ENCODE measurements at places on chromosomes 16 and 17. TPM values are rescaled to one million over a fixed set of nuclear protein-coding genes. Genes with fewer than 3 reads are reported as not detected.
A peak's percentile ranks its signal among the peaks of the same experiment; 100 is the strongest.

- DNase-seq, result no peak
Observed at GRCh38 chr17:58153046-58153445, 4.9 kb downstream of the OR4D1 start.

DNA sequence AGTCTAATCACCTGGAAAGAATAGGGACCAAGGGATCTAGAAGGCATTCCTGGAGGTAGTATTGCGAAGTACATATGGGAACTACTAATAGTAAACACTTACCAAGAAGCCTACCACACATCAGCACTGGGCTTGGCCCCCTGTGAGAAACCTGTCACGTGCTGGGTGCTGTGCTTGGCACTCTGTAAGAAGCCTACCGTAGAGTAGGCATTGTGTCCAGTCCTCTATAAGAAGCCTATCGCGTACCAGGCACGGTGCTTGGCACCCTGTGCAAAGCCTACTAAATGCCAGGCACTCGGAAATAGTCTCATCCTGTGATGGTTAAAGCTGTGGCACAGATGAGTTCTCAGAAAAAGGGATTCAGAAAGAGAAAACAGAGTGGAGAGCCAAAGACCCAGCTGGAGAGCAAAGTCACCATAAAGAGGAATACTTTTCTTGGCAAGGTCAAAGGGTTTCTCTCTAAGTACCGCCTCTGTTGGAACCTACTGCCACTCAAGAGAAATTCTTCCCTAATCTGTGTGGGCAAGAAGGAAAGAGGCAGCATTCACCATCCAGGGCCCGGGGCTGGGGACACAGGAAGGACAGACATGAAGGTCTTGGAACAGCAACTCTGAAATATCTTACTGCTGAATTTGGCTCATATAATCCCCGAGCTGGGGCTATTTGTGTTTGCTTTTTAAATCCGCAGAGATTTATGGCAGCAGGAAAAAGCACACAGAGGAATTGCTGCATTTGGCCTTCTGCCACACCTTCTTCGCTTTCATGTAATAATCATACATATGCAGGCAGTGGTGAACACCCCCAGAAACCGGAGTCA lies 81.8 kb downstream of the VAT1L start:
- no peak for DNase-seq

DNA sequence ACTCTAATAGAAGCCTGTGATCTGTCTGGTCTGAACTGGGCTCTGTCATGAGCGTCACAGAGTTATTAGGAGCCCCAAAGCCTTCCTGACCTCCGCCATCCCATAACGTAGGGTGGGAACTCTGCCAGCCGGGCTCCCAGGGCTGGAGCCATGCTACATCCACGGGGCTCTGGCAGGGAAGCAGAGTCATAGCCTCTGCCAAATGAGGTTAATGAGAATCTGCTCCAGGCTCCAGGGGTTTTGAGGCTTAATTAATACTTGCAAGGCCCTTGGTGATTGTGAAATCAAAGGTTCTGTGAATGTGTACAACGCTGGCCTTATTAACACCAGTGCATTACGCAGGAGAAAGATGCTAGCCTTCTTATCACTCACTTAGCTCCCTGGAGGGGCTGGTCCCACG lies 42.4 kb upstream of the ZFP90 start:
- DNase-seq, result no peak

GRCh38 chr17:34299956-34300577 lies 14.5 kb downstream of the CCL11 start:
- no peak for DNase-seq

- no peak for DNase-seq
Observed at GRCh38 chr16:72085002-72085401, 8.4 kb downstream of the TXNL4B start.

- DNase-seq, result no peak
Observed at GRCh38 chr16:65196420-65197075, 74.7 kb upstream of the CDH11 start.

GRCh38 chr16:73956587-73957494 lies 339.8 kb upstream of the PSMD7 start:
- DNase-seq, result peak; percentile 83

DNA sequence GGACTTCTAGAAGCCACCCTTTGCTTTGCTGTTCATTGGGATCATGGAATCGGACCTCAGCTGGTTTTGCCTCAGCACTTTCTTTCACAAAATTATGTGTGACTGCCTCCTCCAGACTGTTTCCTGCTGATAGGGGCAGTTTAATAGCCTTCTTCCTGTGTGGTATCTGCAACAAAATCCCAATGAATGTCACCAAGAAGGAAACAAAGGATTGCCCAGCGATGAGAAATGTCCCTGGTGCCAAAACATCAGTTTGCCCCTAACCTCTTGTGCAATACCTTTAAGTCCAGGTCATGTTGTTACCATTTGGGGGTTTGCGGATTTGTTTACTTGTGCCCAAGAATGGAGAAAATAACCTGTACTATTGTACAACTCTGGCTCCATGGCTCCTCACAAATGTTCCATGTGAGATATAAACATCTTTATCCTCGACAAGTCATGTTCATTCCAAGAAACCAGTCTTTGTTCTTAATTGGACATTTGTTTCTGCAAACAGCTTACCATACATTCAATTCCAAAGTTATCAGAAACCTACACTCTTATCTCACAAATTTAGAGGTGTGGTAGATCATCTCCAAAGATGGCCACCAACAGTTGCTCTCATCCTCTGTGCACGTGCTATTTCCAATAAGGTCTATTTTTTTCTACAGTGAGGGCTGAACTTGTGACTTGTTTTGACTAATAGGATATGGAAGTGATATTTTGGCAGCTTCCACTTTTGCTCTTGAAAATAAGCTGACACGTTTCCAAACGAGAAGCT lies 14.8 kb downstream of the TAC4 start:
- DNase-seq, result no peak

DNA sequence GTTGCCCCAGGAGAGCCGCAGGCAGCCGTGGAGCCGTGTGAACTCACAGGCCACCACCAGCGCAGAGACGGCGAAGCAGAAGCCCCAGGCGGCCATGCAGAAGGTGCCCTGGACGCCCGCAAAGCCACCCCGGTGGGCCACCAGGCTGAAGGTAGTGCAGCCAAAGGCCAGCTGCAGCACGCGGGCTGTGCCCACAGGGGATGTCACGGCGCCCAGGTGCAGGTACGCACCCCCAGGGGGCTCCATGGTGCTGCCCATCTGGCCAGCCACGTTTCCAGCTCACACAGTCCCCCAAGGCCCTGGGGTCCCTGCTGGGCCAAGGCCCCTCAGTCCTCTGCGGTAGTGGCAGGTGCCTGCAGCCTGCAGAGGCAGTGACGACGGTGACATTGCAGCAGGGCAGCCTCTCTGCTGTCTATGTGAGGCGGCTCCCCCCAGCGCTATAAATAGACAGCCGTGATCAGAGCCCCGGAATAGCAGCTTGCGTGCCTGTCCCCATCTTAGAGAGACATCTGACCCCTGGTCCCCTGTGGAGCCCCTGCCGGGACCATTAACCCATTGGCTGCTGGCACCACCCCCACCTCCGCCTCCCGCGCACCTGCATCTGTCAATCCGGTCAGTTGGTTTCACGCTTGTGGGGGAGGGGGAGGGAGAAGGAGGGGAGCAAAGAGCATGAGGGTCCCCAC lies 4.5 kb upstream of the PYCR1 start:
- DNase-seq, result peak; percentile 72

GRCh38 chr17:60297760-60298401 lies 94.1 kb downstream of the USP32 start:
- DNase-seq, result no peak

GRCh38 chr17:82107341-82107860 lies 9.4 kb upstream of the FASN start:
- peak; percentile 76 for DNase-seq

- peak; percentile 48 for DNase-seq
Observed at GRCh38 chr17:82639628-82640027, 8.6 kb downstream of the WDR45B start.

DNA sequence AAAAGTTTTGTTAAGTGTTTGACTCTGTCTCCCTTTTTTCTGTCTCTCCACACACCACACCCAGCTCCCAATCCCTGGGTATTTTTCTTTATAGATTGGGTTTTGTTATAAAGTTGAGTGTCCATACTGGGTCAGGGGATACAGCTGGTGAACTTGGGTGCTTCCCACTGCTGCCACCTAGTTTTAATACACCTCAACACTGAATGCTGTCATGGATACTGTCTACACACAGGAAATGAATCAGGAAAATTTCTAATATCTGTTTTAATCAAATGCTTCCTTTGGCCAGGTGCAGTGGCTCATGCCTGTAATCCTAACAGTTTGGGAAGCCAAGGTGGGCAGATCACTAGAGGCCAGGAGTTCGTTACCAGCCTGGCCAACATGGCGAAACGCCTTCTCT lies 5.3 kb upstream of the TAOK1 start:
- no peak for DNase-seq

DNA sequence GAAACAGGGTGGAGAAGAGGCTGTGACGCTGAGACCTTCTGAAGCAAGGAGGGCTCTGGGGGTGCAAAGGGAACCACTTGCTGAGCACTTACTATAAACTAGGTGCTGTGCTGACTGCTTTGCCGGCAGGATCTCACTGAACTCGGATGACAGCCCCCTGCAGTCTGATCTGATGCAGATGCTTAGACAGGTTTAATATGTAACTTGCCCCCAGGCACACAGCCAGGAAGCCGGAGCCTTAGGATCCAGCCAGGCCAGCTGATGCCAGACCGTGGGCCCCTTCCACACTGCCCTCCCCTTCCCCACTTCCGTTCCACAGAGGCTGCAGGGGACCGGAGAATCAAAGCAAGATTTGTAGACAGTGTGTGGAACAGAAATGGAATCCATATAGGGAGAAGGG lies 23.1 kb downstream of the SPACA3 start:
- DNase-seq, result peak; percentile 39

DNA sequence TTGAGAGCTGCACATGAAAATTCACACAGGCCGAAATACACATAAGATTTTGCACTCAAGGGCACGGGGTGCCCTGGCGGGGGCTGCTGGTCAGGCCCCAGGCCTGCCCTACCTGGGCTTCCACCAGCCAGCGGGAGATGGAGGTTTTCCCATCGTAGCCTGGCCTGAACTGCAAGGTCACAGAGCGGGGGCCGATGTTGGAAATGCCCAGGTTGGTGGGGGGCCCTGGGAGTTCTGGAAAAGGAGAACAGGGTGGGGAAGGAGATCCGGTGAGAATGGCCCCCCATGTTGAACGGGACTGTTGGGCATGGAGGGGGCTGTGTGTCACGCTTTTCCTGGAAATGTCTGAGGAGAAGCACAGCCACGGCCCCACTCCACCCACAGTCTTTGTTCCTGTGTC lies 87.3 kb upstream of the CDC42EP4 start:
- DNase-seq, result no peak

BLTP2 gene
- 72.2 TPM for total RNA-seq

SPATA22 gene
- total RNA-seq, result not detected

SOST gene
- total RNA-seq, result 0.31 TPM

ATP1B2 gene
- total RNA-seq, result 6.4 TPM

CSH1 gene
- total RNA-seq, result 1.6 TPM

STARD3 gene
- total RNA-seq, result 71.9 TPM

CDT1 gene
- 69.4 TPM for total RNA-seq

ZNF213 gene
- 6.0 TPM for total RNA-seq

KRT27 gene
- not detected for total RNA-seq
